ENCODE measurements at places on chromosomes 7 and 10.

DNA sequence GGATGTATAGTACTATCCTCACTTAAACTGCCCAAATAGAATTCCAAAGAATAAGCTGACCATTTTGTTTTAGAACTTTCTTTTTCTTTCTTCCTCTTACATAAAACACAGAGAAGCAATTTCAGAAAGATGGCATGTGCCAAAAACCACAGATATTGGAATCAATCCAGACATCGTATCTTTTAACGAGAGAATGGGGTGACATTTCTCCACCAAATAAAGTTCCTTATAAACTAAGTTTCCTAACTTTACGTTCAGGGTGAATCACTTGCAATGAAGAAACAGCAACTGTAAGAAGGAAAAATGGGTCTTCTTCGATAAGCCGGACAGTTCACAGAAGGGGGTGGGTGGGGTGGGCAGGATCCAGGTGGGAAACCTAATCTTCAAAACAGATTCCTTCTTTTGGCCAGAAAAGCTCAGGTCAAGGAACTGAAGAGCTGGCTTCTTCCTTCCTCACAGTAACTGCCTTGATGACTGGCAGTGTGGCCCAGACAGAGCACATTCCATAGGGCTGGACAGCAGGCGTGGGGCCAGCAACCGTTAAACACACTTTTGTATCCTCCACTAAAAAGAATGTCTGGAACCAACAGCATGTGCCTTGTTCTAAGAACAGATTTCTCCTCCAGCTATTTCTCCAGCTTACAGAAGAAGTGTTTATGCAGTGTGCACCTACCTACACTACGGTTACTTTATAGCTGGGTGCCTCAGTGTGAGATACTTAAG is 31.5 kb downstream of the CREB3L2 start:
- DNase-seq = no peak

- DNase-seq = no peak
These were observed 22.1 kb downstream of the EXOC4 start for GRCh38 chr7:133275008-133275407.

DNA sequence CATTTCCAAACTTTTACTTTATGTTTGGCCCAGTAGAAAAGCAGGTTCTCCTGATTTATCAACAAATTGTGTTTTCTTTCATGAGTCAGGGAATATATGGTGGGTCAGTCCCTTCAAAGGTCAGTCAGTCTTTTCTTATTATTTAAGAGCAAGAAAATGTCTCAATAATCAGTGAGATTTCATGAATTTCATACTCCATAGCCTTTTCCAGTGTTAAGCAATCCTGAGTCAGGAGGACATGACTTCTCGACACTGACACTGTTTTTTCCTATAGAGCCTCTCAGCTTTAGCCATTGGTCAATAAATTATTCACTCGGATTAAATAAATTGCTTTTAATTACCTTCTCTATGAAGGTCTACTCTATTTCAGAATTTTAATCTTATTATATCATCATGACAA is 334.5 kb downstream of the SORCS1 start:
- no peak for DNase-seq

DNA sequence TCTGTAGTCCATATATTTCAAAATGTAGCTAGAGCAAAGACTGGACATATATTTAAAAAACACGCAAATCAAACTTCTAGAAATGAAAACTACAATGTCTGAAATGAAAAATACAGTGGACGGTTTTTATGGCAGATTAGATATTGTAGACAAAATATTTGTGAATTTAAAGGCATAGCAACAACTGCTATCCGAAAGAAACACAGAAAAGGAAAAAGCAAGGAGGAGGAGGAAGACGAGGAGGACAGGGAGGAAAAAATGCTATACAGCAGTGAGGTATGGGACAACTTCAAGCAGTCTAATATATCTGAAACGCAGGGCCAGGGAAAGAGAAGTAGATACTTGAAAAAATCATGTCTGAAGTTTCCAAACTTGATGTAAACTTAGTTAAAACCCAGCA is 13.3 kb downstream of the WASL start:
- no peak for DNase-seq

- DNase-seq = no peak
These were observed 190.9 kb downstream of the DNAJB6 start for GRCh38 chr7:157527686-157528085.

DNA sequence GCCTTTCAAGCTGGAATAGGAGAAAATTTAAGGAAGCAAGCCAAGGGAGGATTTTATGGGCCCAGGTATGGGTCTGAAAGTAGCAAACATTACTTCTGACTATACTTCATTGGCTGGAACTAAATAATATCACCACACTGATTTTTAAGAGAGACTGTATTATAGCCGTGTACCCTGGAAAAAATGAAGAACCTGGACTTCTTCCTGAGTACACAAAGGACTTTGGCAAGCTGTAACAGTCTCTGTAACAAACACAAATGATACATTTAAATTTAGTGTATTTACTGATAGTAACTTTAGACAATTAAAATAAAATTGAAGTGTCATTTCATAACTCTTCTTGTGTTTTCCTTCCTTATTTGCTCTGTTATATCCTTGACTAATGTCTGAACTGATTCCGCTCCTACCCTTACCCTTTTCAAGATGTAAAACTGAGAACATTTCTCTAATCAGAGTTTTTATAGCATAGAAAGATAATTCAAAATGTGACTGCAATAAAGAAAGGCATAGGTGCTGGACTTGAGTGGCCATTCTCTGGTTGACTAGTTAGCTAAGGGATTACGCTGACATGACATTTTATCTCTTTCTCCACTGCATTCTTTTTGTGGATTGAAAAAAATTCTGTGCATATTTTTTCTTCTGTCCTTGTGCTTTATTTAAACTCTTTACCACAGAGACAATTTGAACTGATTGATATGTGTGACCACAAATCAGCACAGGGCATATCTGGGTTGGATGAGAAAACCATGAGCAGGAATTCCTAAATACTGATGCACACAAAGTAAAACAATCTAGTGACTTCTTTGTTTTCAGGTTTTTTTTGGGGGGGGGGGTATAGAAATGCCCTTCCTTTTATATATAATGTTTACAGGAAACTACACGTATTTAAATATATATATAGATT is 349.7 kb downstream of the MDFIC start:
- no peak for DNase-seq

- no peak for DNase-seq
These were observed 27.1 kb downstream of the BBS9 start for GRCh38 chr7:33156441-33156840.

GRCh38 chr10:15745751-15746150 is 26.0 kb upstream of the ITGA8 start:
- no peak for DNase-seq

DNA sequence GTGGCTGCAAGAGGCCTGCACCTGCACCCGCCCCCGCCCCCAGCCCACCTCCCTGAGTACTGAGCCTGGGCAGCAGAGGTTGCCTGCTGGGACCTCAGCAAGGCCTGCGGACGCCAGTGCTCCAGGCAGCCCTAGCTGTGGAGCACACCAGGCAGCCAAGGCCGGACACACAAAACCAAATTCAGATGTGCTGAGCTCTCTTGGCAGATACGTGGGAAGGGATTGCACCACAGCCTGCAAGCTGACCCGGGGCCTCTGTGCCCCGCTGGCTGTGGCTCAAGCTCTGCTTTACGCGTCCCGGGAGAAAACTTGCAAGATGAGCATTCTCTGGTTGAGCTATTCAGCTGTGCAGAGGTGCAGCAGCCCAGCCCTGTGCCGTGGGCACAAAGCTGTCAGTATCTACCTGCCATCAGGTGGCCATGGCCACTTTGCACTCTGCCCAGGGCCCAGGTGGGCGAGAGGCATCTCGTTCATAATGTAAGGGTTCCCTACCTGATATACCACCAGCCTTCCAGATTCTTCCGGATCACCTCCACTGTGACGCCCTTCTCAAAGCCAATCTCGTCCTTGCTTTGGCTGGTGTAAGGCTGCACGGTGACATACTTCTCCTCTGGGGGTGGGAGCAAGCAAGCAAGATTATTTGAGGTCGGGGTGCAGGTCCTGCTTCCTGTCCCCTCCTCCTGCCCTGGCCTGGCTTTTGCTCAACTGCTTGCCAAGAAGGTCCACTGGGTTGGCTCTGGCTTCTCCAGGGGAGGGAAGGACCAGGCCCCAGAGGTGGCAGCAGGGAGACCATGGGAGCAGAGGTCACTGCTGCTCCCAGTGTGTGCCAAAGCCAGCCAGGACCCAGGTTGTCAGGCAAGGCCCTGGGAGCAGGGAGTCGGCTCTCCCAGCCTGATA is 123.4 kb downstream of the NEURL1 start:
- DNase-seq = no peak

- no peak for DNase-seq
These were observed 52.0 kb upstream of the VWC2 start for GRCh38 chr7:49721441-49721840.

DNA sequence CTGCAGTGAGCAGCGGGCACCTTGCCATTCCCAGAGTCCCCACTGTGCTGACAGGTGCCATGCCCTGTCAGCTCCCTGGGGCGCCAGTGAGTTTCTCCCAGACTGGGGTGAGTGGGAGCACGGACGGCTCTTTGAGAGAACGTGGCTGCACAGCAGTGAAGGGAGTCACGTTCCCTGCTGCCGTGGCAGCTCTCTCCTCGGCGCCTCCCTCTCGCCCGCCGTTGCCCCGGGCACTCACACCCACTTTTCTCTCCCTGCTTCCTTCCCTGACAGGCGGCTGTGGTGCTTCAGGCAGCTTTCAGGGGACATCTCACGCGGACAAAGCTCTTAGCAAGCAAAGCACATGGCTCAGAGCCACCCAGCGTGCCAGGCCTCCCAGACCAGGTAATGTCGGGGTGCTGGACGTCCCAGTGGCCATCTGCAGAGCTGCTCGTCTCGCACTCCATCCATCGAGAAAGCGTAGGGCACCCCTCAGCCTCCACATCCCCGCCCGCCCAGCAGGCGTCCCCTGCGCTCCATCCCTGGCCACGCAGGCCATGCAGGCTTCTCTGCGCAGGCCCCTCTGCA is 27.1 kb upstream of the TTYH3 start:
- peak; percentile 68 for DNase-seq

GRCh38 chr10:100979791-100980272 is 7.5 kb downstream of the MRPL43 start:
- no peak for DNase-seq

DNA sequence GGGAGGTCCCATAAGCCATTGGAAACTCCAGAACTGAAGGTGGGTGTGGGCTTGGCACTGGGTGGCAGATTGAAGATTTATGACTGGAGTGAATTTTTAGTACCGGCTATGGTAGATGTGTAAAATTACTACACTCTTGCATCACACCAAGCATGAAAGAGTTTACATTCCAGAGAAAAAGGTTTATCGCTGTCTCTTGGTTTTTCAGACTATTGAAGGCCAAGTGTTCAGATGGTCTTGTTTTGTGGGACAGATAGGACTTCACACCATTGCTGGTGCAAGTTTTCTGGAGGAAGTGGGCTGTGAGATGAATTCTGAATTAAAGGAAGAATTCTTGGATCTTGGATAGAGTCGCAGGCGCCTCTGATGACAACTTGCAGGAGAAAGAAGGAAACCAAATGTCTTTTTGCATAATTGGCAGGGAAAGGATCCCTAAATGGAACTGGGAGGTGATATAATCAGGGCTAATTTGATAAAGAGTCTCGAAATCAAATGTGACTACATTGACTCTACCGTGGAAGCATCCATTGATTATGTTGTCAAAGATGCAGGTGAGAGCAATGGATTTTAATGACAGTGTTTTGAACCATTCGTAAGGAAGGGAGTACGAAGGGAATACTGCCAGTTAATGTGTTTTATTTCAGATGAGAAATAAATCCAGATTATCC is 14.2 kb upstream of the NMT2 start:
- no peak for DNase-seq

- DNase-seq = no peak
These were observed 57.4 kb downstream of the MINDY4 start for GRCh38 chr7:30828591-30828990.

GRCh38 chr7:2823130-2823529 is 21.0 kb downstream of the GNA12 start:
- DNase-seq = no peak

DNA sequence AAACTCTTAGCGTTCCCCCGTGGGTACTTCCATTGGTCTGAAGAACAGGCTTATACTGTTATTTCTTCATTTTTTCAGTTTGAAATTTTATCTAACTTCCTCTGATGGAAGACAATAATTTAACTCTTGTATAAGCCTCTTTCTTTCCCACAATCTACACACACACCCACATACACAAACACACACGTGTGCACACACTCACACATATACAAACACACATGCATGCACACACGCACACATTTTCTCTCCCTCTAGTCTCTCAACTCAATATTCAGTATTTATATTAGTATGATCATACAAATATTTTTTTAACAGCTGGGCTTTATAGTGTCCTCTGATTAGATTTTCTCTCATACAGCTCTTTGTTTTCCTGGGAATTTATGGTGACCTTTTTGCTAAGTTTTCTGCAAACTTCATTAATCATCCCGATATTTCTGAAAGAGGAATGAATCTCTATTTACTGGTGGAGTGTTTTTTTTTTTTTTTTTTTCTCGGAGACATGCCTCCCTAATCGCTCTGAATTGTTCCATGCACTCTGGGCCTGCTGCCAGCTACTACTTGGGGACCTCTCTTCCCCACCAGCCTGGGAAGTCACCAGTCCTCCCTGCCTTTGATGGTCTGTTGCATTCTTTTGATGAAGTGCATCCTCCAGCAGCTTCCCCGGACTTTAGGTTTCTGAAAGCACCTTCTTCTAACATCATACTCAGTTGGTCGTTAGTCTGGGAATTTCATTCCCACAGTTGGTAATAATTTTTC is 75.5 kb downstream of the ZNF777 start:
- DNase-seq = peak; percentile 79

DNA sequence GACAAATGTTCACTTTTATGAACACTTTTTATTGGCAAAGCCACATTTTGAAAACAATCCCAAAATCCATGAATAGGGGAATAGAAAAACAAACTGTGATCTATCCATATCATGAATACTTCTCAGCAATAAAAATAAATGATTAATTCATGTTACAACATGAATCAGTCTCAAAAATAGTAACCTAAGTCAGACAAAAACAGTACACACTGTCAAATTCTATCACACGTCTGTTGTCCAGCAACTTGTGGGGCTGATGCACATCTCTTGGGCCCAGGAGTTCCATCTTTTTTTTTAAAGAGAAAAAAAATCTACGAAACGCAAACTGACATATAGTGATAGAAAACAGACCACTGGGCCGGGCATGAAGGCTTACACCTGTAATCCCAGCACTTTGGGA is 71.0 kb downstream of the LARP4B start:
- DNase-seq = no peak

DNA sequence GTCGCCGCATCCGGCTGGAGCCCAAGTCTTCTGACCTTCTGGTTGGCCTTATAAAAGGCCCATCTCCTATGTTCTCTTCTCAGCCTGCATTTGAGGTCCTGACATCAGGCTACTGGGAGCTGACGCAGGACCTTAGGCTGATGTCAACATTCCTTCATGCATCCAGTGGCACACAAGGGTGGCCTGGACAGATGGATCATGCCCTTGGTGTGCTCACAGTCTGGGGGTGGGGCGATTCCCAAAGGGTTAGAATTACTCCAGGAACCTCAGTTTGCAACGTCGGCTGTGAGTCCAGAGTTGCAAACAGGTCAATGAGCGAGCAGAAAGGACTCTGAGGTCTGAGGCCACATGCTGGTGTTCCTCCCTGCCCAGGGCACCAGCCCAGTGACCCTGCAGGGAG is 8.2 kb upstream of the CLIP2 start:
- no peak for DNase-seq

GRCh38 chr7:39357648-39358047 is 208.6 kb upstream of the YAE1 start:
- no peak for DNase-seq

GRCh38 chr10:93468461-93469213 is 13.5 kb downstream of the MYOF start:
- no peak for DNase-seq
